ENCODE measurements at places on chromosomes 1 and 21.
A peak's percentile ranks its signal among the peaks of the same experiment; 100 is the strongest.

DNA sequence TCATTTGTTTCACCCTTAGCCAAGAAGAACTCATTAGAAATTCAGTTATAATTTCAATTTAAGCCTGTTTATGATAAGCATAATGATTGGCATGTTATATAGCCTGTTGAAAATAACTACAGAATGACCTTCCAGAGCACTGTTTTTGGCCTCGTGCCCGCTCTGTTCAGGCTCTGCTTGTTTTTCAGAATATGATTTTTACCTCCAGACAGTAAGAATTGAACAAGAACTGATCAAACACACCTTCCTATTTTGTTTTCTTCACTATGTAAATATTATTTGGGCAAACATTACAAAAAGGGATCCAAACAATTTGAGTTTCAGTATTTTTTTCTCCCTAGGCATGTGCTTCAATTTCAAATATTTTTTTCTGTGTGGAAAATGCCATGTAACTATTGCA is 48.1 kb upstream of the ANGPTL1 start:
- no peak for DNase-seq

- DNase-seq = no peak
Measured at GRCh38 chr1:6695868-6696267, 5.7 kb downstream of the DNAJC11 start.

GRCh38 chr1:95534985-95535384 is 301.0 kb downstream of the RWDD3 start:
- DNase-seq = no peak

DNA sequence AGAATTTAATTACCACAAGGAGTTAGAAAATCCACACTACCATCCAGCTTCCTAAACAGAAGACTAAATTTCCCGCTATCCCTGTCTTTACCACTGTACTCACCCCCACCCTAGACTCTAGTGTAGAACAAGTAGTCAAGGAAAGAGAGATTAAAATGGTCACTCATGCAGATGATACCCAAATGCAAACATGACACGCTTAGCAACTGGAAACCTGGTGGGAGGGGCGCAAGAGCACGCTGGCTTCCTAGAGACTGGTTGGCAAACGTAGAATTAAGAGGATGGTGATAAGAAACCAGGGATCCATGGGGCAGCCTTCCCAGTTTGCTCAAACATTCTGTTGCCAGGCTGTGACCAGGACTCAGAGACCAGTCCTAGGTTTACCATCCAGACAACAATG is 9.9 kb upstream of the LDLRAD1 start:
- no peak for DNase-seq

- no peak for DNase-seq
Measured at GRCh38 chr1:23593556-23594148, 34.4 kb upstream of the ID3 start.

DNA sequence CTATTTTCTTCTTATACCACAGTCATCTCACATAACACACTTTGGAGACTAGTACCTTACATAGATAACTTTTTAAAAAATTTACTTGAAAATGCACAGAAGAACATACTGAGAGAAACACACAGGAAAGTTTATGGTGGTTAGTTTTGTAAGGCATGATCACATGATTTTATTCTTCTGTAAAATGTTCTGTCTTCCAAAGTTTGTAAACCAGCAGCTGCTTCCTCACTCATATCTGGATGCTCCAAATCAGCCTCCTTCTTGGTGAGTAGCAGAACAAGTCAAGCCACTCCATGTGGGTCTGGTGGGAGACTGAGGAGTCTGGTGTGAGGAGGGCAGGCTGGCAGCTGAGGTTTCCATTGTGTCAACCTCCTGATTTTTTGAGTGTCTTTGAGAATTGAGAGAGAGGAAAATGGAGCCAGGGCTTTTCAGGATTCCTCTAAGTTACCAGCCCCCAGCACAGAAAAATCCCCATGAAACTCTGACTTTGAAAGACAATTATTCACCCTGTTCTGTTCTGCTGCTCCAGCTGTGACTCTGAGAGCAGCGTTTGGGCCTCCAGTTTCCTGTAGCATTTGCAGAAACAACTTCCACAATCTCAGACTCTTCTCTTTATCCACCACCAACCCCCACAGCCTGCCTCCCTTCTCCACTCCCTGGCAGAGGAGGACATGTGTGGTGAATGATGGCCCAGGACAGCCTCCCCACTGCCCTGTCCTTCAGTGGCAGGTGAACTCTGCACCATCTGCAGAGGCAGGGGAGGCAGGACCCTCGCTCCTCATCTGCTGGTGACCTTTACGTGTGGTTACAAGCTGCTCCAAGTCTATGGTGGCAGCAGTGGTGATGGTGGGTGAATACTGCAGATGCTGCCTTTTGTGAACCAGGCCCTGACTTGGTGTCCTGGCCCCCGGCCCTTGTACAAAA is 82.3 kb downstream of the FCRL5 start:
- DNase-seq = no peak

DNA sequence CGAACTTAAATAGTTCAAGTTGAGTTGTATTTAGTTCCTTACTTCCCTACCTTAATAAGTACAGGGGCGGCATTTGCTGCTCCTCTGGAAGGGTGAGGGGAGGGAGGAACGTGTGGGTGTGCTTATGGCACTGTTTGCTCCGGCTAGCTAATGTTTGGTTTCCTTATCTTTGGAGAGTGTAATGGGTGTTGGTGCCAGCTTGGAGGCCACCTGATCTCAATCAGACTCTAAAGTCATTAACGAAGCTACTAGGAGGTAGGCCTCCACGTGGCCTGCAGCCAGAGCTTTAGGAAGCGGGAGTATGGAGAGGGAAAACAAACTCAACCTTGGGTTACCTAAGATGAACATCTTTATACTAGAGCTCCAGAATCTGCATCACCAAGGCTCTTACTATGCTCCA is 43.0 kb upstream of the RAP1A start:
- no peak for DNase-seq

DNA sequence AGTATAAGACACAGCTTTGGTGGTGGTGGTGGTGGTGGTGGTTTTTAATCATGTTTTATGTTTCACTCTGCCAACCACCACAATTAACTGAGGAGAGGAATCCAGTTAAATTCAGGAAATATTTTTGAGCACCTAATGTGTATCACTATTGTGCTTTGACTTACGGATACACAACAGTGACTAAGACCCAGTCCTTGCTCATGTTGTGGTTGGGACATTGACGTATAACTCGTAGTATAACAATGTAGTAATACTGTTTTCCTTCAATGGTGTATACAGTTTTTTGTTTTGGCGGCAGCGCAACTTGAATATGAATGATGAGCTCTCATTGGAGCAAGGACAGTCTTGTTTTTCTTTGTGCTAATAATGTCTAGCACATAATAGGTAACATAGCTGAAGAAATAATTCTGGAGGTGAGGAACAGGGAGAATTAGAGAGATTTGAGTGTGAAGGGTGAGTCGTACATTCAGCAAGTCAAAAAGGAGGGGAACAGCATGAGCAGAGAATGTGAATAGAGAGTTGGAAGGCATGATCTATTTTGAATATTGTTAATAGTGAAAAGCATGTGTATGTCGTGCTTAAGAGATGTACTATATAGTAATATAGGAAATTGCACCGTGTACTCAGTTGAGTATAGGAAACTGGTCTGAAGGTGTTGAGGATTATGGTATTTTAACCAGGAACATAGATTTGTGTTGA is 5.5 kb downstream of the CACYBP start:
- peak; percentile 27 for DNase-seq

DNA sequence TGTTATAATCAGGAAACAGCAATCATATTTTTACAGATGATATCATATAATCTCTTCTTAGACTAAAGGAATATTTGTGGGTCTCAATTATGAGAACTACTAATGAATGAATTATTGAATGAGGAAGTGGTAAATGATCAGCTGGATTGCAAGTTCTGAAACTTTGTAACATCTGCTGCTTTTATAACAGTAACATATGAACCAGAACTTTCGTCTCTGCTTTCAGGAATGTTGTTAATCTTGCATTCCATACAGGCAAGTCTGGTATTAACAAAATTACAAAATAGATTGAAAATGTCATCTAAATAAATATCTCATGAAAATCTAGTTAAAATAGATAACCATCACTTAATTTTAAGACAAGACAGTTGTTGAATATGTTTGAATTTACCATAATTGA is 110.5 kb upstream of the COL11A1 start:
- no peak for DNase-seq

- DNase-seq = no peak
Measured at GRCh38 chr1:207999972-208000371, 89.0 kb upstream of the CD34 start.

DNA sequence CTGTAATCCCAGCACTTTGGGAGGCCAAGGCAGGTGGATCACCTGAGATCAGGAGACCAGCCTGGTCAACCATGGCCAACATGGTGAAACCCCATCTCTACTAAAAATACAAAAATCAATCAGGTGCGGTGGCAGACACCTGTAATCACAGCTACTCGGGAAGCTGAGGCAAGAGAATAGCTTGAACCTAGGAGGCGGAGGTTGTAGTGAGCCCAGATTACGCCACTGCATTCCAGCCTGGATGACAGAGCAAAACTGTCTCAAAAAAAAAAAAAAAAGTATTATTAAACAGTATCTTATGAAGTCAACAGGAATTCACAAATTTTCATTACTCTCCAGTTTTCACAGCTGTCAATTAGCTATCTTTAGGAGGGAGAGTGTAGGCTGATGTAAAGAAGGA is 3.8 kb downstream of the ACBD6 start:
- DNase-seq = no peak

GRCh38 chr1:39196244-39197215 is 8.0 kb upstream of the MACF1 start:
- peak; percentile 65 for DNase-seq

- DNase-seq = no peak
Measured at GRCh38 chr1:228867108-228867950, 132.1 kb downstream of the RHOU start.

GRCh38 chr1:31792116-31792515 is 23.7 kb downstream of the SPOCD1 start:
- no peak for DNase-seq

DNA sequence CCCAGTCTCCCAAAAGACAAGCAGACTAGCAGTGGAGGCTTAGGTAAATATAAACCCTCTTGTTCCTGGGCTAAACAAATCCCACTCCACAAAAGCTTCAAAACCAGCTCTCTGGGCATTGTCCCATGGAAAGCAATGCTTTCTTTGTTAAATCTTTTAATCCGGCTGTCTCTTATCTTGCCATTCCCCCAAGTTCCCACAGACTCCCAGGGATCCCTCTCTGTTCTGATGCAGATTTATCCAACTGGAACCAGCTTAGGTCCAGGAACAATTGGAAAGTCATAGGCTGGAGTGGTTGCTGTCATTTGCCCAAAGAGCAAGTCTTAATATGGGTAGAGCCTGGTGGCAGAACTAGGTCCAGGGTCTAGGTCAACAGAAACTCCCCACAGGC is 110.1 kb upstream of the ATP1A1 start:
- no peak for DNase-seq

- no peak for DNase-seq
Measured at GRCh38 chr21:43717166-43717853, 1.6 kb upstream of the PDXK start.

DNA sequence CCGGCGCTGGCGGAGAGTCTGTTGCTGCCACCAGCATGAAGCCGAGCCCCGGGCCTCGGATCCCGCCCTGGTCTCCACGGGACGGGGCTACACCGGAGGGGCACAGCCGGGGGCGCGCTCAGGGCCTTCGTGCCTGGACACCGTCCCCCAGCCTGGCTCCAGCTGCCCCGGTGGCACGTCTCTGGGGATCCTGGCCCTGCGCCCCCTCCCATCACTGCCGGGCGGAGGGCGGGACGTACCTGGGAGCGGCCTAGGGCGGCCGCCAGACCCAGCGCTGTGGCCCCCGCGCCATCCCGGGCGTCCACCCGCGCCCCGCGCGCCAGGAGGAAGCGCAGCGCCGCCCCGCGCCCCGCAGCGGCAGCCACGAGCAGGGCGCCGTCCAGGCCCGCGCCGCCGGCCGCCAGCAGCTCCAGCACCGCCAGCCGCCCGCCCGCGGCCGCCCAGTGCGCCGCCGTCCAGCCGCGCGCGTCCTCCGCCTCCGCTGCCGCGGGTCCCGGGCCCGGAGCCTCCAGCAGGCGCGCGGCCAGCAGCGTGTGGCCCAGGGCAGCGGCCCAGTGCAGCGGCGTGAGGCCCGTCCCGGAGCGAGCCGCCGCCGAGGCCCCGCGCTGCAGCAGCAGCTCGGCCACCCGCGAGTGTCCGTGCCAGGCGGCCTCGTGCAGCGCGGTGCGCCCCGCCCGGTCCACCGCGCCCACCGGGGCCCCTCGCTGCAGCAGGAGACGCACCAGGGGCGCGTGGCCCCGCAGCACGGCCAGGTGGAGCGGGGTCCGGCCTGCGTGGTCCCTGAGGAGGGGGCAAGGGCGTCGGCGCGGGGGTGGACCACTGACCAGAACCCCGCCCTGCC is 1.0 kb downstream of the ANKRD65 start:
- DNase-seq = no peak

- DNase-seq = no peak
Measured at GRCh38 chr1:58933599-58933926, 149.7 kb upstream of the JUN start.

DNA sequence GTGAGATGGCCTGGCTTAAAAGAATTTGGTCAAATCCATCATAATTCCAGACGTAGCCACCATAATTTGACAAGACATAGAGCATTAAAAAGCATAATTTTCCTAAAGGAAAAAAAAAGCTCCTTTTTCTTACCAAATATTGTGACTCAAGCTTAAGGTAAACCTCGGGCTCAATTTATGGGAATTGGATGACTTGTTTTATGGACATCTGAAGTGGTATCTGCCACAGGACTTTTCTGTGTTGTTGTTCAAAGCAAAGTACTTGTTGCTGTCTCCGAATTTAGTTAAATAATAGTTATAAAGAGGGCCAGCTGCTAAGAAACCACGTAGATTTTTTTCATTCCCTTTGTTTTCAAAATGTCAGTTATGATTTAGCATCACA is 1.1 kb downstream of the MPZL1 start:
- DNase-seq = no peak

GRCh38 chr21:45639206-45640000 is 4.1 kb upstream of the PCBP3 start:
- DNase-seq = no peak

DNA sequence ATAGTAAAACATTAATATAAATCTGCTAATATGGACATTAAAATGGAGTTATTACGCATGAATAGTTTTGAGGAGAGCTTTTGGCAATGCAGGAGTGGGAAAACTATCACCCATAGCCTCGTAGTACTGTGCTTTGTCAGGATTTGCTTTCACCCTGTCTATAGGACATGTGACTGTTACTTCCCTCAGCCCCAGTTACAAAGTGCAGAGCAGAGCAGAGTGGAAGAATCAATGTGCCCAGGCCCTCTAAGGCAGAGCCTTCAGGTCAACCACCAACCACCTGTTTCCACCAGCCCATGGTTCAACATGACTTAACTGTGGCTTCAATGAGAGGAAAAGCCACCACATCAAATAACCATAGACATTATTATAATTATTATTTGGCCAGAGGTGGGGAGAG is 68.9 kb upstream of the C8B start:
- DNase-seq = no peak

- DNase-seq = no peak
Measured at GRCh38 chr1:116316373-116316772, 56.7 kb upstream of the ATP1A1 start.

GRCh38 chr1:26126321-26127084 is 14.9 kb downstream of the PDIK1L start:
- peak; percentile 32 for DNase-seq

DNA sequence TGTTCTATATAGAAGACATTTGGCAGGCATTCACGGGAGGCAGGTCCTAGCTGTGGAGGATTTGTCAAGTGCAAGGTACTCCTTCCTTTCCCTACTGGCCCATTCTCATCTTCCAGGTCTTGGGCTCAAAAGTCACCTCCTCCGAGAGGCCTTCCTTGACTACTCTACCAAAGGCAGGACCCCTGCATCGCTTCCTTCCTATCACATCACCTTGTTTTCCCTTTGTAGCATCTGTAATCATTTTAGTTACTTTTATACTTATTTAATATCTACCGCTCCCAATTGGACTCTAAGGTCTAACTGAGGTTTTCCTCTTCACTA is 296.8 kb upstream of the KAZN start:
- DNase-seq = no peak

Measured in stimulated activated CD4-positive, alpha-beta T cell treated with anti-CD3 and anti-CD28 coated beads, Interleukin-1b, Interleukin-23, amount 100 ng/mL, for 48 hours (primary cell).